ENCODE measurements at places on chromosomes 1 and 21.

GRCh38 chr1:14377386-14377785 lies 221.1 kb upstream of the KAZN start:
- DNase-seq, result no peak

GRCh38 chr1:221263831-221264767 lies 384.9 kb downstream of the HLX start:
- DNase-seq, result no peak

DNA sequence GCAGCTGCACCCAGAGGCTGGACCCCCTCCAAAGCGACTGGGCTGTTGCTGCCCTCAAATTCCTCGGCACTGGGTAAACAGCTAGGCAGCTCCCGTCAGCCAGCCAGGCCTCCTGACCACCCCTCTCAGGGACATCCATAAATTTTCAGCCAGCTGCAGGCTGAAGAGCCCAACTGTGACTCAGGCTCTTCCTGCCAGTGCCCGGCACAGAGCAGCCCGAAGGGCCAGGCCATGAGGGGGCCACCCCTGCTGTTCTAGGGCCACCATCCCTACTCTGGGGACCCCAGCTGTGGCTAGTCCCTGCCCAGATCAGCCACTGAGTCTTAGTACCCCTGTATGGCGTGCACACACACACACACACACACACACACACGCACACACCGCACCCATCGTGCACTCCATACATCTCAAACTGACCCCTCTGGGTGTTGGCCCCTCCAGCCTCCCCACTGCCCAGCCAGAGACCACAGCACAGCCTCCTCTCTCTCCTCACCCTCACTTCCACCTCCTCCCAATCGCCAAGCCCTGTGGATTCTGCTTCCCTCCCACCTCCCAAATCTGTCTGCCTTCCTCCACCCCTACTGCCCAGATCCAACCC lies 6.2 kb upstream of the LAPTM5 start:
- DNase-seq, result no peak

DNA sequence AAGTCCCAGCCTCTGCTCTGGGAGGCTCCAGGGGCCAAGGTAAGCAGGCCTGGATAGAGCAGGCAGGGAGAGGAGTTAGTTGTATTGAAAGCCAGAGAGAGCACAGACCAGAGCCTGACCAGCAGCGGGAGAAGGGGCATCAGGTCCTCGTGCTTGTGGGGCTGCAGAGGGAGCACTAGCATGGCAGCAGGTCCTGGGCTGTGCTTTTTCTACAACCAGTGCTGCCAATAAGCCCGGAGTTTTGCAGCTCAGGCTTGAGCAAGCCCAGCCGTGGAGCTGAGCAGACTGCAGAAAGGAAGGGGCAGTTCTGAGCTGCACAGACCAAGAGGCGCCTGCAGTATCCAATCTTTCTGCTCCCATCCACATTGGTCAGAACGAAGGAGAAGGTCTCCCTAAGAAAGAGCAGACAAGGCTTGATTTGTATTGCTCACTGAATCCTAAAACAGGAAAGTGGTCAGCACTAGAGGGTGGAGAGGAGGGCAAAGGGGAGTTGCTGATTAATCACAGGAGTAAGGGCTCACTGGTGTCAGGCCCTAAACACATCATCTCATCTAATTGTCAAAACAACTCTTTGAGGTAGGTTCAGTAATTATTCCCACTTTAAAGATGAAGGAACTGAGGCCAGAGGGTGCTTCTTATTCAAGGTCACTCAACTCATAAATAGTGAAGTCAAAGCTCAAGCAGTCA lies 2.7 kb downstream of the DENND2D start:
- no peak for DNase-seq

DNA sequence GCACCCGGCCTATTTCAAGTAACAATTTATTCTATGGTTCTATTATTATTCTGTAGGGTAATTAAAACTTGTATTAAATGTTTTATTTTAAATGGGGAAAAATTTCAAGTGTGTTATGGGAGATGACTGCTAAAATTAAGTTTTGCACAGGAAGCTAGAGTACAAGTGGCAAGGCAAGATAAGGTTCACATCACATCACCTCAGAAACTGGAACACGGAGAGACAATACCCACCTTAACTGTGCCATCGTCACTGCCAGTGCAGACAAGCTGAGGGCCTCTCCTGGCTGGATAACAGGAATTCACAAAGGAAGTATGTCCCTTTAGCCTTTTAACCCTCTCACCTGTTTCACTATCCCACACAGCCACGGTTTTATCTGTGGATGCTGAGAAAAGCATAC lies 7.6 kb downstream of the SNRNP40 start:
- DNase-seq, result no peak

DNA sequence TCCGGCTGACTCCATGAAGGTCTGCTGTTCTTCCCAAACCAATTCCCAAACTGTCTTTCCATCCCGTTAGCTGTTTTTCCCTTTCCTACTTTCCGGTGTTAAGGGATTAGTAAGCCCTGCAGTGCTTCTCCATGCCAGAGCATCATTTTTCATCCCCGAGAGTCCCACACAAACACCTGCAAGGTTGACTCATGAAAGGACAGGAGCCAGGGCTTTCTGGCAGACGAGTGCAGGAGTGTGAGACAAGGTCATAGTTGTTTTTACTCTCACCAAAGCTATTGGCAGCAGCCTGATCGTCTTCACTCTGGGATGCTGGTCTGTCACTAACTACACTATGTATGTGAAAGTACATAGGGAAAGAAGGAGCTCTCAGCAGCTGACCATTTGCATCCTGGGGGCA lies 10.2 kb upstream of the BECN2 start:
- DNase-seq, result no peak

- DNase-seq, result peak; percentile 41
Observed at GRCh38 chr1:40634901-40635655, 30.4 kb downstream of the RIMS3 start.

GRCh38 chr1:205569411-205570172 lies 62.2 kb downstream of the ELK4 start:
- DNase-seq, result no peak

DNA sequence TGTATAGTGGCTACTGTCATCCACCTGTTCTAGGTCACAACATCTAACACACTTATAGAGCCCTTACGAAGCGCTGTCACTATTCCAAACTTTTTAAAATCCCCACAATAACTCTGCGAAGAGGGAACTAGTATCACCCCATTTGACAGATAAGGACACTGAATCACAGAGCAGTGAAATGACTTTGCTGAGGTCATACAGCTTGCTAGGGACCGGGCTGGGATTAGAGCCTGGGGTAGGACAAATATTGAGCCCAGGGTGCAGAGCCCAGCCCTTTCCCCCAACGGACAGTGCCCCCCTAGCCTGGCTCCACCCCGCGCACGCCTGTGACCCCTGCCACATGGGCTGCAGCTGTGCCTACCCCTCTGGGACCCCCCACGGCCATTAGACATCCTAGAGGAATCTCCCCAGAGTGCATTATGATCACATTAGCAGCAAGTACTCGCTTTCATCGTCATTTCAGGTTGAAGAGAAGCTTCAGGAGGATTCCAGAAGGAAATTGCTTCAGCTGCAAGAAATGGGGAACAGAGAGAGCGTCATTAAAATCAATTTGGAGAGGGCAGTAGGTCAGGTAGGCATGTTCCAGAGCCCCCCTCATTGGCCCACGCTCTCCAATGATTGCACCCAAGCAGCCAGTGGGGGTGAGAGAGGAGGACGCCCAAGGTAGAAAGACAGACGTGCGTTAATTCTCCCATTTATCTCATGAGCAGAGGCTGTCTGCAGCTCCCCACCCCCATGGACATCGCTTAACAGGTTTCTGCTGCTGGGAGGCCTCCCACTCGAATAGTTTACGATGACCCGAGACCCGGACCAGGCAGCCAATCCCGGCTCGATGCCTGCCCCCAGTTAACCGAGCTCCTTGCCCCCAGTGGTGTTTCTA lies 77.2 kb downstream of the FHAD1 start:
- DNase-seq, result no peak

GRCh38 chr1:52629325-52629643 lies 3.7 kb upstream of the SHISAL2A start:
- DNase-seq, result no peak

DNA sequence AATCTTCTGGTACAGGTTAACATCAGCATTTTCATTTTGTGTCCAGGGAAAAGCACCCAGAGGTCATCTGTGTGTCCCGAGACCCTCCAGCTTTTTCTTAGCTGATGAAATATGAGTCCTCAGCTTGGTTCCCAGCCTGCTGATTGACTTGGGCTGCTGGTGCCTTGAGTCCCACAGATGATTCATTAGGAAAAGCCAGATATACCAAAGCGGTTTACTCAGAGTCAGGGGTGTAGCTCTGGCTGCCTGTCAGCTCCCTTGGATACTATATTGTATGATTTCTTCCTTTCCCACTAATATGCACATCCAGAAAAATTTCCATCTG lies 43.7 kb upstream of the MAB21L3 start:
- DNase-seq, result no peak

DNA sequence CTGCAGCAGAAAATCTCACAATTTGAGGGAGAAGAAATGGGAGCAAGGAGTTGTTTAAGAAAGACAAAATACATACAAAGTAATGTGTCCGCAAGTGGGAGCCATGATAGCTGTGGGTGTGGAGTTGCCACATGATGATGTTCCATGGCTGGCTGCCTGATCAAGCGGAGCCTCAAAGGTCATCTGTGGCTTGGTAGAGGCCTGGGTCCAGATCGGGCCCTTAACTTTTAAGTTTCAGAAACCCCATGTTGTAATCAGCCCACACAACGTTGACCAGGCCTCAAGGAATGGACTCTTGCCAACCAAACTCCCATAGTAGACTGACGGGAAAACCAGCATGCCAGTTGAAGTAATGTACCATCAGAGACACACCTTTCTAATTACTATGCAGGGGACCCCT lies 64.7 kb upstream of the ANGPTL1 start:
- DNase-seq, result no peak

DNA sequence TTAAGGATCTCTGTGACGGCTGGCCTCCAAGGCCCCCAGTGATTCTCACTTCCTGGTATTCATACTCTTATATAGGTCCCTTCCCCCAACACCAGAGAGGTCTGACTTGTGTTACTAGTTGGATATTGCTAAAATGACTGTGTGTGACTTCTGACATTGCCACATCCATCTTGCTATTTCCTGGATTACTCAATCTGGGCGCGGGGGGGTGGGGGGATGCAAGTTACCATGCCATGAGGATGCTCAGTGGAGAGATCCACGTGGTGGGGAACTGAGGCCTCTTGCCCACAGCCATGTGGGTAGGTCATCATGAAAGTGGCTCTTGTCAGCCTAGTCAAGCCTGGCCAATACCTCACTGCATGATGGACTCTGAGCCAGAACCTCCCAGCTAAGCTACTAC lies 117.0 kb downstream of the UBE2U start:
- DNase-seq, result no peak

- no peak for DNase-seq
Observed at GRCh38 chr1:111571239-111571638, 48.4 kb upstream of the RAP1A start.

DNA sequence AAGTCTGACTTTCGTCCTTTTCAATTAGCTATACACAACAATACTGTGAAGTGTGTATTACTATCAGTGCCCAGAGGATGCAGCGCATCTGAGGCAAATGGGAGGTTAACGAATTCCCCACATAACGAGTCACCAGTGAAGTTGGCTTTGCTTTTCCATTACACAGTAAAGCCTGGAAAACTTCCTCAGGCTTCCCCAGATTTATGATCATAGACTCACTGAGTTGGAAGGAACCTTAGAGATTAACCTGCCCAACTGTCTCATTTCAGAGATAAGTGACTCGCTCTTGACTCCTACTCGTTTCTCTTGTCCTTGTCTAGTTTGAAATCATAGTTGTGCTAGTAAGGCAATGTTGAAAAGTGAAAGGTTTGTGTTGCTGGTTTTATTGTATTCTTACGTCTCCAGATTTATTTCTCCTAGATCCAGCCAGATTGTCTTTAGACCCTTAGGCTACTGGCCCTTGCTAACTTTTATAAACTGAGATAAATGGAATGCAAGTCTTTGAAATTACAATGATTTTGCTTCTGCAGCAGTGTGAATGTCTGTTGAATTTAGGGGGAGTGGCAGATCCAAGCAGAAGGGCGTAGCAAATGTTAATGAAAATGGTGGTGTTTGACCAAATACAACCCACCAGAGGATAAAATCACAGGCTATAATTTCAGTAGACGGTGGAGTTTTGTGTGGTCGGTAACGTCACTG lies 17.3 kb downstream of the S1PR1 start:
- no peak for DNase-seq

GRCh38 chr1:91916046-91916445 lies 30.1 kb upstream of the TGFBR3 start:
- DNase-seq, result no peak

DNA sequence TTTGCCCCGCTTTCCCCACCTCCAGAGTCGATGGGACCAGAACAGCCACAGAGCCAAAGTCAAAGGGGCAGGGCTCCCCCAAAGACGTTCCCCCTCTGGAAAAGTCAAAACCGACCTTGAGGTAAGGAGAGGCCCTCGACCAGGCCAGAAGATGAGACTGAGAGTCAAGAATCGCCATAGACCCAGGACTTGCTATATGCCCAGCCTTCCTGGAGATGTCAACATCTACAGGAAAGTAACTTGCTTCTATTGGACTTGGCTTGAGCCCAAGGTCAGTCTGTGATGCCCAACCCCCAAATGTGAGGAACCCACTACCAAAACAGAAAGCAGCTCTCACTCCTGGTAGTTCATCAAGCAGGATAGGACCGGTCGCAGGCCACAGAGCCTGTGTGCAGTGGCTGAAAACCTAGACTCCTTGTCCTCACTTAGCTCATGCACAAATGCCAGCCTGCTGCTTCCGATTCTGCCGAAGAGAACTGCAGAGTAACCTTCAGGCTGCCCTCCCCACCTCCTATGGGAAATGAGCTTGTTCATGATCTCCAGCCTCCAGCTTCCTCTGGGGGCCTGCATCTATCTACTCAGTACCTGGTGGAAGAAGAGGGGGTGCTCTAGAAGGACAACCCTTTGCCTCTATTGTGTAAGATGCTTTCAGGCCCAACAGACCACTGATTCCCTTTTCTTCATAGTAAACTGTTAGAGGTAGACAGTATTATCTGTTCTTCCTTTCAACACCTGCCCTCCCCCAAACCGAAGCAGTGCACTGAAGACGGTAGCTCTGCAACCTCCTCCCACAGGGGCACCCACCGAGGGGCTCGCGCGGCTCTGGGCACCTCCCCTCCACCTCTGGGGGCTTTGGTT lies 1.4 kb downstream of the ACOT7 start:
- DNase-seq, result no peak

DNA sequence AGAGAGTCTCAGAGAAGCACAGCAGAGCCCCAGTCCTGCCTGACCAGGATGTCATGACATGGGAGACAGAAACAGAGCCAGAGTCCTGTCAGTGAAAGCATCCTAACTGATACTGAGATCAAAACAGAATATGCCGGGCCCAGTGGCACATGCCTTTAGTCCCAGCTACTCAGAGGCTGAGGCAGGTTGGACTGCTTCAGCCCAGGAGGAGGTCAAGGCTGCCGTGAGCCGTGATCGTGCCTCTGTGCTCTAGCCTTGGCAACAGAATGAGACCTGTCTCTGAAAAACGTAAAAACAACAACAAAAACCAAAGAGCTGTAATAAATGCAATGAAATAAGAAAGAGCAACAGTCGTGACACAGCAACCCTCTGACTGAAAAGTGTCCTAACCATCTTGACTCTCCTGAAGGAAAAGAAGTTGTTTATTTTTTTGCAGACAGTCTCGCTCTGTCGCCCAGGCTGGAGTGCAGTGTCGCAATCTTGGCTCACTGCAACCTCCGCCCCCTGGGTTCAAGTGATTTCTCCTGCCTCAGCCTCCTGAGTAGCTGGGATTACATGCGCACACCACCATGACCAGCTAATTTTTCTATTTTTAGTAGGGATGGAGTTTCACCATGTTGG lies 189.2 kb downstream of the SLC45A1 start:
- DNase-seq, result no peak

All from epithelial cell of prostate (primary cell).